ENCODE measurements at places on chromosomes 6 and 20.

DNA sequence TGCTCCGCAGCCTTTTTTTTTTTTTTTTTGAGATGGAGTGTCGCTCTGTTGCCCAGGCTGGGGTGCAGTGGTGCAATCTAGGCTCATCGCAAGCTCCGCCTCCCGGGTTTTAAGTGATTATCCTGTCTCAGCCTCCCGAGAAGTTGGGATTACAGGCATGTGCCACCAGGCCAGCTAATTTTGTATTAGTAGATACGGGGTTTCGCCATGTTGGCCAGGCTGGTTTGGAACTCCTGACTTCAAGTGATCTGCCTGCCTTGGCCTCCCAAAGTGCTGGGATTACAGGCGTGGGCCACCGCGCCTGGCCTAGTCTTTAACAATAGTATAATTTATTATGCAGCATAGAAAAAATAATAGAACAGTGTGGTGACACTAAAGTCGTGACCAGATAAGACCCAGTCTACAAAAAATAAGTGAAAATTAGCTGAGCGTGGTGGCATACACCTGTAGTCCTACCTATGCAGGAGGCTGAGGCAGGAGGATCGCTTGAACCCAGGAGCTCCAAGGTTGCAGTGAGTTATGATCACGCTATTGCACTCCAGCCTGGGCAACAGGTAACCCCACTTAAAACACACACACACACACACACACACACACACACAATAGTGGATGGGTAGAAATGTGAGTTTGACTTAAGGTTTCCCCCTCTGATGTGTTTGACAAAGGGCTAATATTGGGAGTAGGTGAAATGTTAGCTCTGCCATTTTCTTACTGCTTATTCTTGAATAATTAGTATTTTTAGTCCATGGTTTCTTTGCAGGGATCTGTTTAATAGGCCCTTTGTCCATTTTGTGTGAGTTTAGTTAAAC, 6.5 kb downstream of the PIM1 start:
- no peak for DNase-seq

DNA sequence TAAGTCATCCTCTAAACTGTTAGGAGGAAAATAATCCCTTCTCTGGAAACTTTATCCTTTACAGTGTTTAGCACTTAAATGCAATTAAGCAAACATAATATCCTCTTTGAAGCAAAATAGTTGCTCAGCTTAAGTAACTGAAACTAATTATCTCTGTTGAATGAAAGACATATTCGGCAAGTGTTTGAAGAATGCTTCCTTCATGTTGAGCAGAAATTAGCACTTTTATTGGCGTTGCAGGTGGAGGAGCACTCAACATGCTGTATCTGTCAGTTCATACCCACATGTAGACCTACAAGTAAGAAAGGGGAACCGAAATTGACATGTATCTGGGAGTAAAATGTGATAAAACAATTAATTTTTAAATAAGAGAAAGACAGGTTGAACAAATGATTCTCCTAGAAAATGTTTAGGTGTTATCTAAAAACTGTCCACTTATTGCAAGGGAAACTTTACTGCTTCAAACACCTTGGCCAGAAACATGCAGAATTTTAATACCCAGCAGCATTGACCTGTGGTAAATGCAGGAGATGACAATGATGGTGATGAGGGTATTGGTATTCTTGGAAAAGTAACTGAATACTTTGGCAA, 987.0 kb upstream of the MAP3K7 start:
- no peak for DNase-seq

- DNase-seq = peak; percentile 83
Observed at GRCh38 chr6:31729979-31730630, 1.0 kb upstream of the DDAH2 start.

DNA sequence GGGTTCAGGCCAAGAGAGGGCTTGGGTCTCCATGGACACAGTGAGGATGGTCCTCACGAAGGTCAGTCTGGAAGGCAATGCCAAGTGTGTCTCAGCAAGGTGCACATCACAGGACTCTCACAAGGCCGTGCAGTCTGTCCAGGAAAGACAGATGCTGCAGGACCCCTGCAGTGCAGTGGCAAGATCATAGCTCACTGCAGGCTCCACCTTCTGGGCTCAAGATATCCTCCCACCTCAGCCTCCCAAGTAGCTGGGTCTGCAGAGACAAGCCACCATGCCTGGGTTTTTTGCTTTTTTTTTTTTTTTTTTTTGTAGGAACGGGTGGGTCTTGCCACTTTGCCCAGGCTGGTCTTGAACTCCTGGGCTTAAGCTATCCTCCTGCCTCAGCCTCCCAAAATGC, 26.4 kb downstream of the ZMYND8 start:
- no peak for DNase-seq

DNA sequence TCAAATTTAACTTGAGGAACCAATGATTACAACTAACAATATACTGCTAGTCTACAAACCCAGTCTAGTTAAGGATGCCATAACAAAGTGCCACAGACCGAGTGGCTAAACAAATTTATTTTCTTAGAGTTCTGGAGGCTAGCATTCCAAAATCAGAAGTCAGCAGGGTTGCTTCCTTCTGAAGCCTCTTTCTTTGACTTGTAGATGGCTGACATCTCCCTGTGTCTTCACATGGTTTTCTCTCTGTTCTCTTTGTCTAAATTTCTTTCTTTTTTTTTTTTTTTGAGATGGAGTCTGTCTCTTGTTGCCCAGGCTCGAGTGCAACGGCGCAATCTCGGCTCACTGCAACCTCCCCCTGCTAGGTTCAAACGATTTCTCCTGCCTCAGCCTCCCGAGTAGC, 56.1 kb downstream of the NCOA3 start:
- DNase-seq = no peak

- DNase-seq = no peak
Observed at GRCh38 chr6:156658966-156659821, 118.0 kb upstream of the ARID1B start.

- no peak for DNase-seq
Observed at GRCh38 chr6:35544769-35545361, 32.2 kb upstream of the TULP1 start.

DNA sequence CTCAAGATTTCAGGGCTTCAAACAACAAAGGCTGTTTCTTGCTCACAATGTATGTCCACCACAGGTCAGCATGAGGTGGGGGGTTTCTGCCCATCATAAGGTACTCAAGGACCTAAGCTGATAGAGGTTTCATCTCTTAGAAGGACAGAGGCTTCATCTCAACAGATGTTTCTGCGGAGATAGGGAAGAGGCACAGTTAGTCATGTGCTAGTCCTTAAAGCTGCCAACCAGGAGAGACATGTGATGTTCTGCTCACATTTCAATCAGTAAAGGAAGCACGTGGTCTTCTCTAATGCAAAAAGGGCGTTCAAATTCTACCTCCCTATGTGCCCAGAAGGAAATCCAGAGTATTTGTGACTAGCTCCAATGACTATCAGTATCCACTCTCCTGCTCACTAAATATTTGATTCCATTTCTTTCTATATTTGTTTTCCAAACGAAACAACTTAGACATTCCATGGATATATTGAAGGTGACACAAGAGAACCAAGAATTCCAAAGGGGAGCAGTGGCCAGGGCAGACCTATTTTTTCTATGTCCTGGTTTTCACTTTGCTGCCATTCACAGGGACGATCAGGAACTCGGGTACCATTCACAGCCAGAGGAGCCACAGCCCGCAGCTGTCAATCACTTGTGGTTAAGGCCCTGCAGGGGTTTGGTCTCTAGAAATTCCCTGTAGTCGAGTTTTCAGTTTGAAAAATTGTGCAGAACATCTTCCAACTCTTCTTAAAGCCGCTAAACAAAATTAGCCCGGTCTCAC, 173.2 kb upstream of the FOXA2 start:
- DNase-seq = no peak

GRCh38 chr6:21971541-21971940, 325.3 kb downstream of the PRL start:
- DNase-seq = no peak

DNA sequence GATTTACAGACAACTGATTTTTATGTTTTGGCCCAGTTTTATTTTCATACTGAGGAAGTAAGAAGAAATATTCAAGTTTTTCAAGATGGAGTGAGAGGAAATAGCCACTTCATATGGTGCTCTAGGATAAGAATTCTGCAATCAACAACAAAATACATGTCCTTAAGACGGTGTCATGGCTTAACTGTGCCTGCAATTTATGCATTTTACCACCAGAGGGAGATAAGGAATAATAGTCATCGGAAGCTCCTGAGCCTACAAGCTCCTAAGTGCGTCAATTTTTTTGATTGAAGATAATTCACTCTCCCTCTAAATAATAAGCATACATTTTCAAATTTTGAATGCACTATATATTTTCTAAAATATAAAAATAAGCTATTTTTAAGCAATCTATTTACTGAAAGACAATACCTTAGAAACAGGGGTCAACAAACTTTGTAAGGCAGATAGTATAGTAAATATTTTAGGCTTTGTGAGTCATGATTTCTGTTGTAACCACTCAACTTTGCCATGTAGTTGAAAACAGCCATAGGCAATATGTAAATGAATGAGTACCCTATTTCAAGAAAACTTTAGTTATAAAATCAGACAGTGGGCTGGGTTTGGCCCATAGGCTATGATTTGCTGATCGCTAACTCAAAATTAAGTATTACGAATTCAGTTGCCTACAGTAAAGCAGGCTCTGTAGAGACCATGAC, 230.9 kb upstream of the DTNBP1 start:
- DNase-seq = no peak

DNA sequence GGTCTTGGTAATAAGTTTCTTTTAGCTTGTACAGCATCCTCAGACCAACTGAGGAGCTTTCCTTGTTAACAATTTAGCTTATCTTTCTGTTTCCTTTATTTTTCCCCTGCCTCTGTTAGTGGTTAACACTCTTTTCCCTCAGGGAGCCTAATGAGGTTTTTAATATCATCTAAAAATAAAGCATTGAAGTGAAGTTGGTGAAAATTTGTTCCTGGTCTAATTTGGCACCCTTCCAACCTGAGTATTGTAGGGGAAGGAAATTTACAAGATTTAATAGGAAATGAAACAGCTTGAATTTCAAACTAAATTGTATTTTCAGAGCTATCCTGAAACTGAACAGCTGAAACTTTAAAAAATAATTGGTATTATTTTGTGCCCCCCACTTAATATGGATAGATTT, 28.1 kb upstream of the VAPB start:
- no peak for DNase-seq

GRCh38 chr20:4546786-4547185, 174.9 kb upstream of the PRND start:
- no peak for DNase-seq

DNA sequence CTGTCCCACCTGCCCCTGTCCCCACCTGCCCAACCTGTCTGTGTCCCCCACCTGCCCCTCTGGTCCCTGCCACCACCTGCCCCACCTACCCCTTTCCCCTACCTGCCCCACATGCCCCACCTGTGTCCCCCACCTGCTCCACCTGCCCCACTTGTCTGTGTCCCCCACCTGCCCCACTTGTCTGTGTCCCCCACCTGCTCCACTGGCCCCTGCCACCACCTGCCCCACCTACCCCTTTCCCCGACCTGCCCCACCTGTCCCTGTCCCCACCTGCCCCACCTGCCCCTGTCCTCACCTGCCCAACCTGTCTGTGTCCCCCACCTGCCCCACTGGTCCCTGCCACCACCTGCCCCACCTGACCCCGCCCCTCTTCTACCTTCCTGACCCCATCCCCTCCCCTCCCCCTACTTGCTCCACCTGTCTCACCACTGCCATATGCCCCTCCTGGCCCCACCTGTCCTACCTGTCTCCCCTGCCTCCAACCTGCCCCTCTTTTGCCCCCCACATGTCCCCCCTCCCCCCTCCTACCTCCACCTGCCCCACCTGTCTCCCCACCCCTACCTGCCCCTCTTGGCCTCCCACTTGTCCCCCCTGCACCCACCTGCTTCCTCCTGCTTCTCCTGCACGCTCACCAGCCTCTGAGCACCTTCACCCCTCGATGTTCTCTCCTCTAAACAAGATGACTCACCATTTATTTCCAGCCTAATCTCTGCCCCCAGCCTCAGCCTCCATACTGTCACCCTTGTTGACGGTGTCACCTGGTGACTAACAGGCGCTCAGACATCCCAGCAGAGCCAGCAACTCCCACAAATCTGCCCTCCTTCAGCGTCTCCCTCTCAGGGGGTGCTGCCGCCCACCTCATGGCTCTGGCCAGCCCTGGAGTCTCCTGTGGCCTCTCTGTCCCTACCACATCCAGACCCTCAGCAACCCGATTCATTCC, 5.6 kb upstream of the MYT1 start:
- no peak for DNase-seq

DNA sequence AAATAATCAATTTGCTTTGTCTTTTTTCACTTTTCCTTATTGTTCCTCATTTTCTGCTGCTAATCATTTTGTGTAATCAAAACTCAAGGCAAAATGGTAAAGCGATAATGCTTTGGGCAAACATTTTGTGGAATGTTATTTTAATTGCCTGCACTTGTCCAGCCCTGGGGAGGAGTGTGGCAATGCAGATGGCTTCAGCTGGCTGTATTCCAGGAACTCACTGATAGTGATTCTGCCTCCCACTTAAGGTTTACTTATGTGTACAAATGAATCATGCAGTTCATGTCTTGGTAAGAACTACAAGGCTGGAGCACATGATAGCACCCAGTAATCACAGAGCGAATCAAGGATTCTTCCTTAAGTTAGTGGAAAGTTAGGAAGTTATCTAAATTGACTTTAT, 107.8 kb downstream of the COL19A1 start:
- DNase-seq = no peak

Data from GM10248 (cell line).